Skeletal muscle tissue (tissue), 5 donors: ENCODE measurements at places on chromosomes 1 and 21. TPM values are rescaled to one million over a fixed set of nuclear protein-coding genes. Genes with fewer than 3 reads are reported as not detected.

SGIP1 gene
- total RNA-seq, result 0.52 TPM

RUNX3 gene
- total RNA-seq, result under 0.01 TPM

LCE2B gene
- not detected for total RNA-seq

AGO4 gene
- total RNA-seq, result 17.7 TPM

IRF6 gene
- 0.52 TPM for total RNA-seq

LCE3E gene
- not detected for total RNA-seq

SLC44A3 gene
- 2.6 TPM for total RNA-seq

C8B gene
- not detected for total RNA-seq

FAM78B gene
- 1.0 TPM for total RNA-seq

LCE1C gene
- total RNA-seq, result not detected

METTL25B gene
- total RNA-seq, result 4.2 TPM

SPATA21 gene
- not detected for total RNA-seq

TNNI3K gene
- 2.1 TPM for total RNA-seq

CLCA1 gene
- total RNA-seq, result not detected

C1orf115 gene
- total RNA-seq, result 9.4 TPM

TAL1 gene
- 3.1 TPM for total RNA-seq

TM2D1 gene
- 56.9 TPM for total RNA-seq

PCP4L1 gene
- total RNA-seq, result 0.52 TPM

CAPN8 gene
- total RNA-seq, result 1.0 TPM

RHBG gene
- total RNA-seq, result not detected

FAM131C gene
- not detected for total RNA-seq

NOS1AP gene
- under 0.01 TPM for total RNA-seq

CFHR1 gene
- total RNA-seq, result 1.6 TPM

SMAP2 gene
- total RNA-seq, result 9.9 TPM

LACTBL1 gene
- not detected for total RNA-seq

RPTN gene
- total RNA-seq, result not detected

TPTE gene
- not detected for total RNA-seq

PPT1 gene
- total RNA-seq, result 33.4 TPM

KRTAP7-1 gene
- total RNA-seq, result not detected

ACOT11 gene
- total RNA-seq, result 4.7 TPM

RBP7 gene
- total RNA-seq, result 11.0 TPM

KDM5B gene
- total RNA-seq, result 93.4 TPM

CELA3A gene
- not detected for total RNA-seq

SLC35D1 gene
- 7.8 TPM for total RNA-seq

PRDM16 gene
- total RNA-seq, result 4.7 TPM

NRIP1 gene
- 58.5 TPM for total RNA-seq

AMY2A gene
- total RNA-seq, result not detected

ID3 gene
- total RNA-seq, result 120 TPM

TNN gene
- total RNA-seq, result 5.7 TPM

C8A gene
- total RNA-seq, result not detected

CD1D gene
- total RNA-seq, result 1.0 TPM

CFAP107 gene
- total RNA-seq, result under 0.01 TPM

TRIM33 gene
- 21.4 TPM for total RNA-seq

PDZK1IP1 gene
- not detected for total RNA-seq
